ENCODE measurements at places on chromosomes 4 and X. TPM values are rescaled to one million over a fixed set of nuclear protein-coding genes. Genes with fewer than 3 reads are reported as not detected.

DNA sequence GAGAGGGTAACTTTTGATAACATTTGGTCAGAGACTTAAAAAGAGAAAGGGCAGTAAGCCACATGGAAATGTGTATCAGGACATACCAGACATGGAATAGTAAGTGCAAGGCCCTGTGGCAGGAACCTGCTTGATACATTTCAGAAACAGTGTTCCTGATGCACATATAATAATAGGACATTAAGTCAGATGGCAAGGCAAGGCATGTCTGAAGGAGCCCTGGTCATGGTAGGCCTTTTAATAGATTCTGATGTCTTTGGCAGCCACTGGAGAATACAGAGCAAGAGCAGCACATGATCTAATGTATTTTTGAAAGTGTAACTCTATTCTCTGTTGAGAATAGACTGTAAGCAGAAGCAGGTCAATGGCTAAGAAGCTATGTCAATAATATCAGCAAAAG, 279.7 kb downstream of the CAMK2D start:
- DNase-seq: no peak

DNA sequence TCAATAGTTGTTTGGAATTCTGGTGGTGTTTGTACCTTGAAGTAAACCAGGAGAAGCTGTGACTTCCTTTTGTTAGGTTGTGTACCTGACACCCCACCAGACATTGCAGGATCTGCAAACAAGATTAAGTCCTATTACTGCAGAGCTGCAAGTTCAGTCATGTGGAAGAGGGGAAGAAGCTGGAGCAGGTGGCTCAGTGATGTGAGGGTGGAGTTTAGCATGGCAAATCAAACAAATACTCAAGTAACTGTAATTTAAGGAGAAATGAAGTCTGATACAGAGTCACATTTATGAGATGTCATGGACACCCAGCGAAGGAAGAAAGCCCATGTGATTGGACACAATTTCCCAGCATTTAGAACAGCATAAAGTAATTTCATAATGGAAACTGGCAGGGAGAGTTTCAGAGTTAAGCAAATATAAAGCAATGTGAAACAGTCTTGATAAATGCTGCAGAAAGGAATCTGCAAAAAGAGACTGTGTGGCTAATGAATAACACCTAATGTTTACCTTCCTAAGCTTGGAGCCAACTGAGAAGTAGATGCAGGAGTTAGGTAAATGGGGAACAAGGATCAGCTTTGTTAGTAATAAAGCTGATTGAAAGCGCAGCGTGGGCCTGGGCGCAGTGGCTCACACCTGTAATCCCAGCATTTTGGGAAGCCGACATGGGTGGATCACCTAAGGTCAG, 249.1 kb downstream of the GBA3 start:
- DNase-seq: no peak

SSX4B gene
- total RNA-seq: not detected

GRCh38 chr4:168587411-168588125, 90.7 kb downstream of the PALLD start:
- DNase-seq: no peak

KIT gene
- not detected for total RNA-seq

DNA sequence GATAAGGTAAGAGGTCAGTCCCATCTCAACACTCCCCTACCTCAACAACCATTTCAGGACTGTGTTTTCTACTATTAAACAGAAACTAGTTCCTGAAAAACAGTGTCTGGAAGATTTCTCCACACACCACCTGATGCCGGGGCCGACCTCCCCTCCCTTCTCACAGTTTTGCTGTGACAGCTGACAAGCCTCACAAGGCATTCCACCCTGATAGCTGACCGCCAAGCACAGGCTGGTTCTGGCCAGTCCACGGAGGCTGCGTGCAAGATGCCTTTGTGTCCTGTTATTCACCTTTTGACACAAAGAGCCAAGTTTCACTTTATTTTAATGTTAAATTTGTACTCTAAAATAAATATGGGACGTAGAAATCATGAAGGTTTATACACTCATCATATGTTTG, 758.6 kb downstream of the PDHA2 start:
- no peak for DNase-seq

GRCh38 chr4:59380841-59381366, 1819.2 kb upstream of the ADGRL3 start:
- no peak for DNase-seq

DNA sequence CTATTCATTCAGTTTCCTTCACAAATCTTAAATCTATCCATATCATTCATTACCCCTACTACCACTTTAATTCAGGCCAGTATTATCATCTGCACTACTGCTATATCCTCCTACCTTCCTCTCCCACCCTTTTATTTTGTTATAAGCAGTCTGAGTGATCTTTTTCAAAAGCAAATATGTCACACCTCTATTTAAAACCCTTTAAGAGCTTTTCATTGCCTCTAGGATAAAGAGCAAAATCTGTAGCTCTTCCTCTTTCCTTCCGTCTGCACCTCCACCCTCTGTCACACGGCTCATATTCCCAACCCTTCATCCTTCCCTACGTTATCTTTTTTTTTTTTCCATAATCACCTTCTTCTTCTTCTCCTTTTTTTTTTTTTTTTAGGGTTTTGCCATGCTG, 60.3 kb upstream of the SMIM10 start:
- DNase-seq: no peak

TMEM271 gene
- total RNA-seq: not detected

GRCh38 chrX:38986586-38986985, 185.3 kb downstream of the MID1IP1 start:
- DNase-seq: no peak

SMARCA5 gene
- 25.0 TPM for total RNA-seq

MTMR8 gene
- total RNA-seq: 3.4 TPM
